ENCODE measurements at places on chromosomes 11 and 22.

DNA sequence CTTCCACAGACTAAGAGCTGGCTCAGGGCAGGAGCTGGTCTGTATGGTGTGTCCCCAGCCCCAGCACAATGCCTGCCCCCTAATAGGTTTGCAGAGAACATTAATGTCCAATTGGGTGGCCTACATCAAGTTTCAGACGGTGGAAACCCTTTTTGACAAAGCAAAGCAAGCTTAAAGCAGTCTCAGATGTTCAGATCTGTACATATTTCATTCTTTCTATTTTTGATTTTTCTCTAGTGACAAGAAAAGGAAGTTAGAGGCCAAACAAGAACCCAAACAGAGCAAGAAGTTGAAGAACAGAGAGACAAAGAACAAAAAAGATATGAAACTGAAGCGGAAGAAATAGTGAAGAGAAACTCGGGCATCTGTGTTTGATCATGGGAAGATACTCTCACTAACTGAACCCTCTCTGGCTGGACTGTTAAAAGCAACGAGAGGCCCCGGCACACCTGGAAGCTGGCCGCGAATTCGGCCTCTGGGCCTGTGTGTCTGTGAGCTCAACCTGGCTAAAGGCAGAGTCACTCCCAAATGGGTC lies 40.5 kb downstream of the NAT10 start:
- no peak for DNase-seq

DNA sequence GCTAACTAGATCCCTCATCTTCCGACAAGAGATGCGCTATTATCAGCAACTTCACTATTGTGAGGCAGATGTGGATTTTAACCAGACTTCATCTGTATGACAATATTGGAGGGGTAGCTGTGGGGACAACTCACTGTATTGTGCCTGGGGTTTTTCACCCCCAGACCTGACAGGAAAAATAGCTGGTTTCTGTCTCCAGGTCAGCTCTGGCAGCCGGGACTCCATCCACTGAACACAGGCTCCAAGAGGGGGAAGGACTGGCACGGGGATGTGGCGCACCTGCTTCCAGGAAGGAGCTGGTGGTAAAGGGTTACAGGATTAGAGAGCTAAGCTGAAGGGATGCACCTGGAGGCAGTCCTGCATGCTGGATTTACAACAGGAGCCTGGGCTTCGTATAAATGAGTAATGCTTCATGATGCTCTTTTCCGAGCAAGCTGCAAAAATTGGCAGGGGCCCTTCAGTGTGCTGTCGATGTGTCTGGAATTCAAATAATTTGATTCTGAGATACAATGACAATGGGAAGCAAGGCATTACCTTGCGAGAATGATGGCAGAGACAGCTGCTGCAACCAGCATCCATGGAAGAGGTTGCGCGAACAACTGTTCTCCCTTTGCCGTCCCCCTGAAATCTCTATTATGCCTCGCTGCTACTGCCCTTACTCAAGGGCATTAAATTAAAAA lies 49.5 kb downstream of the LMO2 start:
- DNase-seq: no peak

DNA sequence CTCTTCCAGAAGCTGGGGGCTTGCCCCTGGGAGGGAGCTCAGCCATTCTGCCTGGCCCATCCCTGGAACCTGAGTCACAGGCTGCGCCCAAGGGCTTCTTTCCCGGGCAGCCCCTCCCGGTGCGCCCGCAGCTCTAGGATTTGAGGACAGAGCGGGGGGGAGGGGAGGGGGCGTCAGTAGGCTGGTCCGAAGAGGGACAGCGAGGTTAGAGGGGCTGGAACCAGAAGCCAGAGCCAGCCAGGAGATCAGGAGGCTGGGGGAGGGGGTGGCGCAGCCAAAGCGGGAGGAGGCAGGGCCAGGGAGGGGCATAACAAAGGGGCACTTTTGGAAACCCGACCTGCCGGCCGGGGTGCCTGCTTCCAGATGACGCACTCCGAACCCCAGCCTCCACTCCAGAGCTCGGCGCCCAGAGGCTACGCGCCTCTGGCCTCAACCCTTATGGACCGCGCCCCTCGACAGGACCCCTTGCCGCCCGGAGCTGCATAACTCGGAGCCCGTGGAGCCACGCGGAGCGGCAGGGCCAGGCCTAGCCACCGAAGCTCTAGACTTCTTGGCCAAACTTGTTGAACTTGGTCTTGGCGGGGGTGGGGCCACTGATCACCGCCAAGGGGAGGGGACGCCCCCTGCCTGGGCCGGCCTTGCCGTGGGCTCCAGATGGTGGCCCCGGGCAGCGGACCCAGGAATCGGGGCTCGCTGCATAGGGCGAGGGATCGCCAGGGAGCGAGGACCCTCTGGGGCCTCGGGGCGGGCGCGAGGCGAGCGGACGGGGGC lies 744 bp downstream of the PACSIN3 start:
- no peak for DNase-seq

GRCh38 chr22:39999144-39999757 lies 4.5 kb downstream of the FAM83F start:
- peak; percentile 43 for DNase-seq

- no peak for DNase-seq
Measured at GRCh38 chr22:26065847-26066246, 103.4 kb upstream of the SEZ6L start.

- no peak for DNase-seq
Measured at GRCh38 chr22:48664586-48664985, 1163.1 kb downstream of the BRD1 start.

- no peak for DNase-seq
Measured at GRCh38 chr11:30089921-30090320, 73.1 kb upstream of the KCNA4 start.

GRCh38 chr11:93474123-93474522 lies 69.1 kb downstream of the SMCO4 start:
- no peak for DNase-seq

DNA sequence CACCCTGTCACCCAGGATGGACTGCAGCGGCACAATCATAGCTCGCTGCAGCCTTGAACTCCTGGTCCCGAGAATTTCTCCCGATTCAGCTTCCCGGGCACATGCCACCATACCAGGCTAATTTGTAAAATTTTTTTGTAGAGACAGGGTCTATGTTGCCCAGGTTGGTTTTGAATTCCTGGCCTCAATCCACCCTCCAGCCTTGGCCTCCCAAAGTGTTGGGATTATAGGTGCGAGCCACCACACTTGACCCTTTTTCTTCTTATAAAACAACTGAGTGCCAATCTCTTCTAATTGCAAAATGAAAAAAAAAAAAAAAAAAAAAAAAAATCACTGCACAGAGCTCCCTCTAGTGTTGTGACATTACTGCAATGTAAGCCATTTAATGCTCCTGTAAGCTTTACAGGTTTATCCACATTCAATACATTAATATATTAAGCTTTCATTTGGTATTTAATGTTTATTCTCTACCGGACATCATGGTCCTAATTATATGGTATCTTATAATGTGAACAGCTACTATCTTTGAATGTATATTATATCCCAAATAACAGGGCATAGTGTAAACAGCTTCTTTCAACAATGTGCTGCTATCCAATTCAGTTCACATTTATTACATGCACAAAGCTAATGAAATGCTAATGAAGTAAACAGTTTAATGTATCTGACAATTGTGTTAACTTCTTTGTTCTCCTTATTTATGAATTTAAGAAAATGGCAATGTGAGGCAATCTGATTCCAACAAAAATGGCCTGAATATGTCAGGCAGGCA lies 44.6 kb downstream of the COPB1 start:
- DNase-seq: no peak

DNA sequence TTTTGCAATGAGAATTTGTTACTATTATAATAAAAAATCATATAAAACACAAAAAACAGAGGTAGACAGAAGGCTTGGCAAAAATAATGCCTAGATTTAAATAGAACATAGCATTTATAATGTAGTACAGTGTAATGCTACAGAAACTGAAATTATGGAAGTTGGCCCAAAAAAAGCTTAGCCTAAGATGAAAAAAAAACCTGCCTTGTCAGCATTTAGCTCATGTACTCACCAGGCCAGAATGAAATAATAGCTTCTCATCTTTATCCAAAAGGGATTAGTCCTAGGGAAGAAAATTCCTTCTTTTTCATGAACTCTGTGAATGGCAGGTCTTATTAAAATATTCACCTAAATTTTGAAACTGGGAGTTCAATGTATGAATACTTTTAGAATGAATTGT lies 951.1 kb downstream of the LRRC4C start:
- DNase-seq: no peak

GRCh38 chr11:86548271-86548917 lies 124.0 kb downstream of the ME3 start:
- no peak for DNase-seq

GRCh38 chr11:409008-409599 lies 5.7 kb downstream of the SIGIRR start:
- DNase-seq: no peak

- no peak for DNase-seq
Measured at GRCh38 chr11:66251809-66252208, 16.6 kb upstream of the RAB1B start.

DNA sequence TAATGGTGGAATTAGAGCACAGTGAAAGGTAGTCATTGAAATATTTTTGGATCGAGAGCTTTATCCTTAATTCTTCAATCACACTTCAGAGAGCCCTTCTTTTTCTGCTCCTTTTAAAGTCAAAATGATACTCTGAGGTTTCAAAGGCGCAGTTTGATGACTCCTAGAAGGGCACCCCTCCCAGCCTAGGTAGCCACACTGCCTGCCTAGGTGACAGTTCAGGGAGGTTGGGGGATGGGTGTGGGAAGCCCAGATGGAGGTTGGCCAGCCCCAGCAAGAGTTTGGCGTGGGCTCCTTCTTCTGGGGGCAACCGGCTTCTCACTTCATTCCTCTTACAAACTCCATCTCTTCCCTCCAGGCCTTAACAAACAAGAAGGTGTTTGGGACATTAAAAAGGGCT lies 28.6 kb upstream of the PHF21A start:
- DNase-seq: no peak

DNA sequence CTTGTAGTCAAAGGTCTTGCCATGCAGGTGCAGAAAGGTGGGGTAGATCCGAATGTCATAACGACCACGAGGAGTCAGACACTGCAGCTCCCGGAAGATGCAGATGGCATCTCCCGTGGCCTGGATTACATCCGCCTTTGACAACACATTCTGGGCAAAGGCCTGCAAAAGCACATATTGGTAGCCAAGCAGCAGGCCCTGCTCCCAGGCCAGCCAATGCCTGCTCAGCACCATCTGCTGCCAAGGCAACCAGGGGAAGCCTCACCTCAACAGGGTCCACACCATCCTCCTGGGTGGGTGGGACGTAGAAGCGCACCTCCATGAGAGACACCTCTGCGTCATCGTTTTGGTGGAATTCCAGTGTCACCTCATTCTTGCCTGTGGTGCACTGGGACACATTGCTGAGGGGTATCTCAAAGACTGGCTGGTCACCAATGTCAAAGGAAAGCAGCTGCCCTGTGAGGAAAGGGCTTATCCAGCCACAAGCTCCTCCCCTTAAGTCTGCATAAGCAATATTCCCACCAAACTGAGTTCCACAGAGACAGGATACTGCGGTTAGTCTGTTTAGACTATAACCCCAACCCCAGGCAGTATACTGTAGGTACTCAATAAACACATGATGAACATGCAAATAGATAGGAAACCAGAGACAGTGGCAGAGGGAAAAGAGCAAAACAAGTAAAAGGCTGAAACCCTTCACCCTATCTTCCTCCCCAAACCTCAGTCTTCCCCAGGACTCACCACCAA lies 2.8 kb downstream of the SSRP1 start:
- DNase-seq: no peak

DNA sequence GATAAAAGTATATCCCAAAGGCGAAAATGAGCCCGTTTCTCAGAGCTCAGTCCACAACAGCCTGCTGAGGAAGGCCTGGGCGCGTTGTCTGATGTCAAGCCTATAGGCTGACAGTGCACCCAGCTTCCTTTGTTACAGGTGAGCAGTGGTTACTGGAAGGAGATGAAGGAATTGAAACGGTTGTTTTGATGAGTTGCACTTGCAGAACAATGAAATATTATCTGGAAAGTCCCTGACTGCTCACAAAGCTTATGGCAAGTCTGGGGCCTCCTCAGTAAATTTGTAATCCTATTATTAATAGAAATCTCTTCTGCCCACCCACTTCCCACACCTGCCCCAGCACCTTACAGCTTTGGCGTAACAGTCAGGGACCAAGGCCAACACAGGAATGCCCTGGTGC lies 77.8 kb downstream of the C11orf91 start:
- no peak for DNase-seq

DNA sequence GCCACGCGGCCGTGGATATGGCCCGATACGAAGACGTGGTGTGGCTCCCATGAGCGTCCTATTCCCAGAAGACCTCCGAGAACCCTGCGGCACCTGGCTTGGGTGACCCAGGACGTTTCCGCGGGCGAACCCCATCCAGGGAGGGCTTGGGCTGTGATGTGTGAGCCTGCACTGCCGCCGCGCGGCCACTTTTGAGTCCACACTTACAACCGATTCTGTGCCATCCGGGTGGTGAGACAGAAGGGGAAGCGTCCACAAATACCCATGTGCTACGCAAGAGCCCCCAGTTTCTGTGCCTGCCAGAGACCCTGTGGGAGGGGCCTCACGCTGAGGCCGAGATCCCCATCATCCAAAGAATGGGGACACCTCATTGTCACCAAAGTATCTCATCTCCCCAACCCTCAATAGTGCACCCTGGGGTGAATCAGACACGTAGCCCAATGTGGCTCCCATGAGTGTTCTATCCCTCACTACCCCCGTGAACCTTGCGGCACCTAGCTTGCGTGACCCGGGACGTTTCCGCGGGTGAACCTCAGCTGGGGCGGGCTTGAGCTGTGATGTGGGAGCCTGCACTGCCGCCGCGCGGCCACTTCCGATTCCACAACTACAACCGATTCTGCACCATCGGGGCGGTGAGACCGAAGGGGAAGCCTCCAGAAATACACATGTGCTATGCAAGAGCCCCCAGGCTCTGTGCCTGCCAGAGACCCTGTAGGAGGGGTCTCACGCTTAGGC lies 4.6 kb upstream of the H19 start:
- no peak for DNase-seq

GRCh38 chr22:21455334-21456089 lies 11.7 kb upstream of the TMEM191C start:
- peak; percentile 5 for DNase-seq

GRCh38 chr11:57885298-57886050 lies 123.9 kb downstream of the CTNND1 start:
- no peak for DNase-seq

DNA sequence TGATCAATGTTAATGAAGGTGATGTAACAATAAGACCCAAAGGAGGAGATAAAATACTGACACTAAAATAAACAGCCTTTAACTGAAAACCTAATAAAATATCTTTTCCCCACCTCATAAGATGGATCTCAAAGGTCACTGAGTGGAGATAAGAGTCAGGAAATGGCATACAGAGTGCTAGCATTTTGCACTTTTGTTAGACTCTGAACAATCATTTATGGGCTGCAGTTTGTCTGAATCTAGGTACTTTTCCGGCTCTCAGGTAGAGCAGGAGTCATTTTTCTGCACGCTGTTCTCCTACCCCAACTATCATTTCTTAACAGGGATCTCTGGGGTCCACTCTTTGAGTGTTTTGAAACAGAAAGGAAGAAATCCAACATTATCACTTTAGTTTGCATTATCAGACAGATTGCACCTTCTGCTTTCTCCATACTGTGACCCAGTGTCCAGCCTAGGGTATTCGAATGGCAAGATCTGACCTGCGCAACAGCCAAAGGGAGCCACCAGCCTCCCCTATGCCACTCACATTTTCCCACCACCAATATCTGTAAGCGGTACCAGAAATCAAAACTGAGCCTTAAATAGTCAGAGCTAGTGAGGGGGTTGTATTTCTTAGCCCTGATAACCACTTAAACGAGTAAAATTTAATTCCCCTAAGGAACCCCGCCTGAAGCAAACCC lies 863 bp downstream of the SIAE start:
- DNase-seq: no peak
